ENCODE measurements at places on chromosomes 1 and 21. TPM values are rescaled to one million over a fixed set of nuclear protein-coding genes. Genes with fewer than 3 reads are reported as not detected.

DNA sequence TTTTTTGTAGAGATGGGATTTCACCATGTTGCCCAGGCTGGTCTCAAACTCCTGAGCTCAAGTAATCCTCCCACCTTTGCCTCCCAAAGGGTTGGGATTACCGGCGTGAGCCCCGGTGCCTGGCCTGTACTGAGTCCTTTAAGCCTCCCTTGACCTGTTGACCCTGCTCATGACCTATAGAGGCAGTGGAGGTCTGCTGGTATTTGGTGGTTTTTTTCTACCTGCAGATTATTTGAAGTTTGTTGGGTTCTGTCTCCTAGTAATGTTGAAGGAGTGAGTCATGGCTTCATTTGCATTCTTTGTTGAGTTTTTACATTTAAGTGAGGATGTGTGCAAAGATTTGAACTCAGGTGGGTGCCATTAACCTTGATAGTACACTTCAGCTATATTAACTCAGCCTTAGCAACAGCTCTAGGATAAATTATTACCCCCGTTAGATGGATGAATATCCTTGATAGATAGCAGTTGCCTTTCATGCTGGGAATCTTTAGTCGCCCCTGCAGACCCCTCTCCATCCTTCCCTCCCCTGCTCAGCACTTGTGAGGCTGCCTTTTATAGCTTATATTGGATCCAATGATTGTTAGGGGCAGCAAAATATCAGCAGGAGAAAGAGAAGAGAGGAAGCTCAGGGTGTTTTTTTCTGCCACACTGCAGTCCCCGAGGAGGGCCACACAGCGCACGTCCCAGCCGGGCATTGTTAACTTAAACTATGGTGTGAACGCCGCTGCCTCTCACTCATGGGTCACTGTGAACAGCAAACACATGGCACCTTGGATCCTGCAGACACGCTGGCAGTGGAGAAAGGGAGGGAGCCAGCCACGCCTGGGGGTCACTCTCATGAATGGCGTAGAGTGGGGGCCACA lies 14.9 kb upstream of the NPPB start:
- DNase-seq = no peak

- DNase-seq = no peak
These were observed 169.2 kb upstream of the IRF2BP2 start for GRCh38 chr1:234779160-234779538.

DNA sequence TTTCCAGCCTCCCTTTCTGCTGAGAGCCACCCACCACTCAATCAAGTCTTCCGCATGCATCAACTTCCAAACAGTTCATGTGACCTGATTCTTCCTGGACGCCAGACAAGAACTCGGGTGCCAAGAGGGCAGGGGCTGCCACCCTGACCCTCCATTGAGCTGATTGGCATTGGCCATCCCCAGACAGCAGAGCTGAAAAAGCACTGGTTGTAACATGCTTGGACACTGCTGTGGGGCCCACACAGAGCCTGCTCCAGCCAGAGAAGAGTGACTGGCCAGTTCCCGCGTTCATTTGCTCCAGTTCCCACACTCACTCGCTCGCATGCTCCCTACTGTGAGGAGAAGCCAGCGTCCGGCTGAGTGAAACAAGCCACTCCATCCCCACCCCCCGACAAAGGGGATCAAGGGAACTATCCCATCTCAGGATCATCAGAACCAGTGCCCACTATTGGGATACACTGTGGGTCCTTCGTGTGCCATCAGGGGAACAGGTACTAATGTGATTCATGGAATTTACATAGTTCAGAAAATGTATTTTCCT lies 420.3 kb downstream of the NPHP4 start:
- no peak for DNase-seq

GRCh38 chr1:103362348-103363007 lies 163.0 kb upstream of the RNPC3 start:
- no peak for DNase-seq

- DNase-seq = no peak
These were observed 3.3 kb downstream of the CAPN2 start for GRCh38 chr1:223715604-223716172.

DNA sequence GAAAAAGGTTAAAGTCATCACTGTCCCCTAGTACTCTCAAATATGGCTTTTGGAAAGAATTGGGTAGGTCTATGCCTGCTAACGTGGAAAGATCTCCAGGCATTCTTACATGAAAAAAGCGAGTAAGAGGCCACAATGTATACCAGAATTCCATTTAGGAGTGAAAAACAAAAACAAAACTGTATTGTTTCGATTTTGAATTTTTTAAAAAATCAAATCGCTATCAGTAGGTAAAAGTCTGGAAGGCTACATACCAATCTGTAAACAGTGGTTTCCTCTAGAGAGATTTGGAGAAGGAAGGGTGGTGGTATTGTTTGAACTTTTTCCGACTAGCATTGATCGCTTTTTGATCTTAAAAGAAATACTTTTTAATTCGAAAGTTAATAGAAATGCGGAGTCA lies 55.9 kb downstream of the RRAGC start:
- DNase-seq = no peak

BCL10 gene
- 28.4 TPM for polyA plus RNA-seq

GNG4 gene
- 2.8 TPM for polyA plus RNA-seq

EMC1 gene
- polyA plus RNA-seq = 52.2 TPM

DYRK1A gene
- 67.2 TPM for polyA plus RNA-seq

HHAT gene
- 12.0 TPM for polyA plus RNA-seq
